Myocyte (in vitro differentiated cells): ENCODE measurements at places on chromosomes 7 and 10. TPM values are rescaled to one million over a fixed set of nuclear protein-coding genes. Genes with fewer than 3 reads are reported as not detected.

DNA sequence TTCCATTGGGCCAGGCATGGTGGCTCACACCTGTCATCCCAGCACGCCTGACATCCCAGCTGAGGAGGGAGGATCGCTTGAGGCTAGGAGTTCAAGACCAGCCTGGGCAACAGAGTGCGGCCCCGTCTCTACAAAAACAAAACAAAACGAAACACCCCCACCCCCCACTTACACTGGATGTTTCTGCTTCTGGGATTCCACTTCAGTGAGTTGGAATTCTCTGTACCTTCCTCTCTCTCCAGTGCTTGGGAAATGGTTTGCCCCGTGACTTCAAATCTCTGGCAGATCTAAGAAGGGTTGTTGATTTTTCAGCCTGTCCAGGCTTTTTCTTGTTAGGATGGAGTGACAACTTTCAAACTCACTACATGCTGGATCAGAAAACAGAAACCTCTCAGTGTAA, 106.9 kb downstream of the ANLN start:
- DNase-seq = no peak

- no peak for DNase-seq
Observed at GRCh38 chr10:97185326-97186058, at the start of gene SLIT1. SLIT1 (minus strand) TSS chr10:97185959; CDS start chr10:97185674, 285 bp downstream.

CPA4 gene
- 4.0 and 5.7 TPM in 2 replicates for total RNA-seq

BBS9 gene
- 16.2 and 17.7 TPM in 2 replicates for total RNA-seq

GRCh38 chr7:118080947-118081346, 103.0 kb upstream of the LSM8 start:
- peak; percentile 62 for DNase-seq

DNA sequence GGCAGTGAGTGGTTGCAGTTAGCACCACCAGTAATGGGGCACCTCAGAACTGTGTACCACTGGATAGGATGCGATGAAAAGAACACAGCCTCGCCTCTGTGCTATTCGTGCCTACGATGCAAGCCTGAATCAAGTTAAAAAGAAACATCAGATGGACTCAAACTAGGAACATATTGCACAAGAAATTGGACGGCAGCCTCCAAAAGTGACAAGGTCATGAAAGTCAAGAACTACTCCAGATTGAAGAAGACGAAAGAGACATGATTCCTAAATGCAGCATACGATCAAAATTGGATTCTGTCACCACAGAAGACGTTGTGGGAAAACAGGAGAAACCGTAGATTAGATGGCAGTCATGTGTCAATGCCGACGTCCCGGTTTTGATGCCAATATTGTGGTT, 648.1 kb upstream of the FOXK1 start:
- no peak for DNase-seq

CYP3A7 gene
- 0.29 and 0.47 TPM in 2 replicates for total RNA-seq

DNA sequence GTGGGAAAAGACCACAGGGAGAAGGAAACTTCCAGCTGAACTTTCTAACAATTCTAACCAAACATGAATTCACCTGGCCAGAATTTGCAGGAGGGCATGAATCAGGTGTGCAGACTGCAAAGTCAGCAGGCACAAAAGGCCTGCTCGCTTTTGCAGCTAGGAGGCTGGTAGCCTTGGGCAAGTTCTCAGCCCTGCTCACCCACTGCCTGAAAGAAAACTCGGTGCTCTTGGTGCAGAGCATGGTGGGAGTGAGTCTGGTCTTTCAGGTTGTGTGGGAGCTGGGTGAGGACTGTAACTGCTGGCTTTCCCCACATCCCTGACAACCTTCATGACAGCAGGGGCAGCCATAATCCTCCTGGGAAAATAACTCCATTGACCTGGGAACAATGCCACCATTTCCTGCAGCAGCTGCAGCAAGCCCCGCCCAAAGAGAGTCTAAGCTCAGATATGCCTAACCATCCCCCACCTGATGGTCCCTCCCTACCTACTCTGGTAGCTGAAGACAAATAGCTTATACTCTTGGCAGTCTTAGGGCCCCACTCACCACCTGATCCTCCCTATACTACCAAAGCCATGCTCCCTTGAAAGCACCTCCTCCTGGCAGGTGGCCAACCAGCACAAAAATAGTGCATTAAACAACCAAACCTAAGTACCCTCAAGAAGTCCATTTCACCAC, 31.6 kb downstream of the ZNF117 start:
- DNase-seq = peak; percentile 75

GRCh38 chr7:136517971-136518370, 350.5 kb upstream of the CHRM2 start:
- peak; percentile 60 for DNase-seq

IKZF5 gene
- 7.9 and 86.1 TPM in 2 replicates for total RNA-seq

DNA sequence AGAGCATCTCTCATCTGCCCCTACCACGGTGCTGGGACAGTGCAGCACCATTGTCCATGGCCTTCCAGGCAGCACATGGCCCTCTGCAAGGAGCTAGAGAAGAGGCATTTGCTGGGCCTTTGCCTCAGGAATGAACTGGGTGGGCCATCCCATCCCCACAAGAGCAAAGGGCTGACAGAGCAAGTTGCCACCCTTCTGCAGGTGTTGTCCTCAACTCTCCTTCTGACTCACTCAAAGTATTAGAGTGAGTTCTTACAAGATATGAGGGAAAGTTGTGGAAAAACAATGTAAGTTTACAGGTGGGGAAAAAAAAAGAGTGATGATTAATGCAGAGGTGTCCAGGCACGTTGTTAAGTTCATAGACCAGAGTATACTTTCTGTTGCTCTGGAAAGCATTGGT, 261.2 kb downstream of the SKIDA1 start:
- DNase-seq = no peak

DNA sequence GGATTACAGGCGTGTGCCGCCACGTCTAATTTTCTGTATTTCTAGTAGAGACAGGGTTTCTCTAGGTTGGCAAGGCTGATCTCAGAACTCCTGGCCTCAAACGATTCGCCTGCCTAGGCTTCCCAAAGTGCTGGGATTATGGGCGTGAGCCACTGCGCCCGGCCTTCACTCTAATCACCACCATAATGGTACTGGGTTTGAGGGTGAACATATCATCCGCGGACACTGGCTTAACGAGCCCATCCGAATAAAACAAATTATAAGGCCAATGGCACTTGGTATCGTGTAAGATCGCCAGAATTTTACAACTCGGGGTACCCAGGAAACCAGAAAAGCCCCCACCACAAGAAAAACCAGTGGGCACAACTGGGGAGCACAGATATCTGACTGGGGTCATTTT, 580 bp downstream of the FAM200A start:
- DNase-seq = no peak

GRCh38 chr7:73345951-73346350, 18.0 kb downstream of the FKBP6 start:
- DNase-seq = no peak

DNA sequence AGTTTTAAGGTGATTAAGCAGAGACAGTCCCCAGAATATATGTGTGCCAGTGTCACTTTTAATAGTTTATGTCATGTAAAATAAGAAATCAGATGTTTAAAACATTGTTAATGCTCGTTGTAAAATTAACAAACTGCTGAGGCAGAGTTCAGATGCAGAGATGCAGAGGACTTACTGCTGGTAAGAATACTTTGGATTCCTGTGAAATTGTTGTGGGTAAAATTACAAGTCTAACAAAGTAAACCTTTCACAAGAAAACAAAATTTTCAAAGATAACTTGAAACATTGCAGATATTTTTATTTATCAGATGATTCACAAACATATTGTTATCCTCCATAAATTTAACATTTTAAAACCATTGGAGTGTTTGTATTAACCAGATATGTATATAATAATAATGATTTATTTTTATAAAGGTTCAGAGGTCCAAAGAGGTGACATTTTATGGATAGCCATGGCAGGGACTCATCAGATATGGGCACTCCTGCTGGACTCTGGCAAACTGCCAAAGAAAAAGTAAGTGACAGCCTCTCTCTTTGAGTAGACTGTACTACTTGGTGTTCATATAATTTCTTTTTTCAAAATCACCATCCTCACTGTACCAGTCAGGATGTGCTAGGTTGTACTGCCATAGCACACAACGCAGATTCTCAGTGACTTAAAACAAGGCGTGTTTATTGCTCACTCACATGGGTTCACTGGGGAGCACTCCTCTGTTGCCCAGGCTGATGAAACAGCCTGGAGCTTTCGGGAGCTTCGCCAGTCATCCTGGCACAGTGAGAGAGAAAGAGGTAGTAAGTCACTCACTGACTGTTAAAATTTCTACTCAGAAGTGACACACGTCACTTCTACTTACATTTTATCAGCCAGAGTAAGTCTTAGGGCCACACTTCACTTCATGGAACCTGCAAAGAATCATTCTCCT, 43.5 kb downstream of the NHLRC2 start:
- DNase-seq = peak; percentile 19

RTKN2 gene
- 3.8 and 5.4 TPM in 2 replicates for total RNA-seq

DNA sequence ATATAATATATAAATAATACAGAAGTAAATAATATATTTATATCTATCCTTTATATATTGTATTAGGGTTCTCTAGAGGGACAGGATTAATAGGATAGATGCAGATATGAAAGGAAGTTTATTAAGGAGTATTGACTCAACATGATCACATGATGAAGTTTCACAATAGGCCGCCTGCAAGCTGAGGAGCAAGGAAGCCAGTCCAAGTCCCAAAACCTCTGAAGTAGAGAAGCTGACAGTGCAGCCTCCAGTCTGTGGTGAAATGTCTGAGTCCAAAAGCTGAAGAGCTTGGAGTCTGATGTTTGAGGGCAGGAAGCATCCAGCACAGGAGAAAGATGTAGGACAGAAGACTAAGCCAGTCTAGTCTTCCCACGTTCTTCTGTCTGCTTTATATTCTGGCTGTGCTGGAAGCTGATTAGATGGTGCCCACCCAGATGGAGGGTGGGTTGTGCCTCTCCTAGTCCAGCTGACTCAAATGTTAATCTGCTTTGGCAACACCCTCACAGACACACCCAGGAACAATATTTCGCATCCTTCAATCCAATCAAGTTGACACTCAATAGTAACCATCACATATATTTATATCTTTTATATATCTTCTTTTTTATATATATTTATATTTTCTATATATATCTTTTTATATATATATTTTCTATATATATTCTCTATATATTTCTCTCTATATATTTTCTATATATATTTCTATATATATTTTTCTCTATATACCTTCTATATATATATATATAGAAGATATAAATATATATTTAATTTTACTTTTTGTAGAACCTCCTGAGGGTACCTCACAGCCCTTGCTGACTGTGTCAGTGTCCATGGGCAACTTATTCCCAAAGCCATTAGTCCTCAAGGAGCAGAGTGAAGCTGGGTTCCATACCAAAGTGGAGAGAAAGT, 24.6 kb upstream of the AKR1B10 start:
- peak; percentile 52 for DNase-seq

DNA sequence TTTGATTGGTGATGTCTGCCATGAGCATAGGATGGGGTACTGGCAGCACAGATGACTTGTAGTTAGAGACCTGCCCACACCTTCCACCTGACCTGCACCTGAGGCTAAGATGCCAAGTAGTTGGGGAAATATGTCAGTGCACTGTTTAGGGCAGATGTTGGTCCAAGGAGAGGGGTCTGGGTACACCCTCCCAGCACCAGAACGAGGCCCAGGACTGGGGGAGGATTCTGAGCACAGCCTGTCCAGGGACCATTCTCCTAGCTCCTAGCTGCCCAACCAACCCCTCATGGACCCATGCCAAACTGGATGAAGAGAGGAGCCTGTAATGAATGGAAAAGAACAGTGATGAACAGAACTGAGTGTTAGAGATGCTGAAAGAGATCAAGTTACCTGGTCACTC, 28.0 kb downstream of the FRMPD2 start:
- no peak for DNase-seq
